Sigmoid colon (tissue), 7 donors: ENCODE measurements at places on chromosomes 11 and 22. TPM values are rescaled to one million over a fixed set of nuclear protein-coding genes. Genes with fewer than 3 reads are reported as not detected.

The NLRP14 gene
- 0.01 TPM for polyA plus RNA-seq

The C11orf91 gene
- polyA plus RNA-seq: not detected

DNA sequence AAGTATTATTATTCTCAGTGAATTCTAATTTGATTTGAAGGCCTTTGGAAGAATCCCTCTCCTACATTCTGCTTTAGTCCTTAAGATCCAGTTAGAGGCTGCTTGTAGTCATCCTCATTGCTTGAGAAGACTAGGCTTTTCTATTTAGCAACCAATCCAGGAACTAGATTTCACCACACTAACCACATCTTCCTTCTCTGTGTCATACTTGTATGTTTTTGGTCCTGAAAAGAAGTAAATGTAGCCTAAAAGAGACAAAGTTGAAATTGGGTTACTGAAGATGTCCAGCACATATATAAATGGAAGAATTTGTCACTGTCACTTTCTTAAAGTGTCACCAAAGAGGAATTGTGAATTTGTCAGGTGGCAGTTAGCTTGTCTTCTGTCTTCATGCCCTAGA, 46.6 kb upstream of the MMP7 start:
- no peak for DNase-seq

DNA sequence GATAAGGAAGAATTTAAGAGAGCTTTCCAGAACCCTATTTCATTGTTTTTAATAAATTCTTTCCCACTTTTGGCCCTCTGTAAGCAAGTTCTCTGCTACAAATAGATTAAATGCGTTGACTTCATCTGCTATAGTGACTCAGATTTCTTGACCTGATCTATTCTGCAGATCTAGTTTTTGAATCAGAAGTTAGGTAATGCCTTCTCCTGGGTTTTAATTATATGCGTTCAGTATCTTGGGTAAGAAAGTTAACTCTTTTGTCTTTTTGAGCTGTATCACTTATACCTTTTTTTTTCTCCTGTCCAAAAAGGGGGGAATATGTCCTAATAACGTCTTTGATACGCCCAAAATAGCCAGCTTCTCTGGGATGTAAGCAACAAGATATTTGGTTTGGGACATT, 2.4 kb upstream of the HEPHL1 start:
- DNase-seq: no peak

The CABP7 gene
- polyA plus RNA-seq: 0.47 TPM

The KBTBD4 gene
- 15.9 TPM for polyA plus RNA-seq

DNA sequence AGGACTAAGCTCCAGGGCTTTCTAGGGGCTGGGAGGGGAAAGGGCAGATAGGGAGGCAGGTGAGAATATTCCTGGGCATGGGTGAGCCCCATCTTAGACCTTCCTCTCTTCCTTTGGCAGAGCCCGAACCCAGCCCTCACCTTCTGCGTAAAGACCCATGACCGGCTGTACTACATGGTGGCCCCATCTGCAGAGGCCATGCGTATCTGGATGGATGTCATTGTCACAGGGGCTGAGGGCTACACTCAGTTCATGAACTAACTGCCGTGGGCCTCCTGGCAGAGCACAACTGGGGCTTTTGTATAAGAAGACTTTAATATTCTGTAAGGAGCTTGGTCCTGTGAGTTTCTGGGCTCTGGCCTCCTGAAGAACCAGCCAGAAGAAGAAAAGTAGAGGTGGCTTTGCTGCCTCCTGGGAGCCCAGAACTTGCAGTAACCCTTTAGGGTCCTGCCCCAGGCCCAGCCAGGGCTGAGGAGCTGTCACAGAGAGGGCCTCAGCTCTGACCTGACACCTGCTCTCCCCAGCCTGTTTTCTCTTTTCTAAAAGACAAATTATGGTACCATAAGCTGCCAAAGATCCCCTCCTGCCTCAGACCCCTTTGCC, 22.8 kb downstream of the TREH start:
- no peak for DNase-seq

The SHANK3 gene
- 0.23 TPM for polyA plus RNA-seq

- DNase-seq: no peak
These were observed 139.3 kb upstream of the API5 start for GRCh38 chr11:43172477-43172876.

GRCh38 chr11:31619980-31620379, 110.4 kb downstream of the ELP4 start:
- DNase-seq: no peak

GRCh38 chr11:7869467-7869866, 61.6 kb downstream of the OR10A6 start:
- DNase-seq: no peak

The LDHAL6A gene
- 0.04 TPM for polyA plus RNA-seq

The CCDC179 gene
- not detected for polyA plus RNA-seq

The TYR gene
- not detected for polyA plus RNA-seq

- DNase-seq: no peak
These were observed 213.6 kb downstream of the RAB38 start for GRCh38 chr11:87961606-87962005.

The VSIG10L2 gene
- polyA plus RNA-seq: not detected

DNA sequence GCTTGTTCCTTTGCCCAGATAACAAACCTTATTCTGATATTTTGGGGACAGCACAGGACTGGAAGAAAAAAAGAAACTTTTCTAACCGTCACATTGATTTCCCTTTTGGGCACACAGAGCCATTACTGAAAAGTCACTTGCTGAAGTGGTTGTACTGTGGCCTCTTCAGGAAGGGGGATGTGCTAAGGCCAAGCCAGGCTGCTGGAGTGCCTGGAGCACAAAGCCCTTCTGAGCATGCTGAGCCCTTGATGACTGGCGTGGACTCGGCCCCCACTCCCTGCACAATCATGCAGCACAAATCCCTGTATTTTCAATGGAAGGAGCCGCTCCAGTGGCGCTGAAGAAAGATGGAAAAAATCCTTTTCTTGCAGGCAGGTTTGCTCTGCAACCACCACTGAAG, 164.2 kb downstream of the NTM start:
- no peak for DNase-seq

- DNase-seq: peak; percentile 66
These were observed 16.4 kb downstream of the PRR33 start for GRCh38 chr11:1875093-1875850.

DNA sequence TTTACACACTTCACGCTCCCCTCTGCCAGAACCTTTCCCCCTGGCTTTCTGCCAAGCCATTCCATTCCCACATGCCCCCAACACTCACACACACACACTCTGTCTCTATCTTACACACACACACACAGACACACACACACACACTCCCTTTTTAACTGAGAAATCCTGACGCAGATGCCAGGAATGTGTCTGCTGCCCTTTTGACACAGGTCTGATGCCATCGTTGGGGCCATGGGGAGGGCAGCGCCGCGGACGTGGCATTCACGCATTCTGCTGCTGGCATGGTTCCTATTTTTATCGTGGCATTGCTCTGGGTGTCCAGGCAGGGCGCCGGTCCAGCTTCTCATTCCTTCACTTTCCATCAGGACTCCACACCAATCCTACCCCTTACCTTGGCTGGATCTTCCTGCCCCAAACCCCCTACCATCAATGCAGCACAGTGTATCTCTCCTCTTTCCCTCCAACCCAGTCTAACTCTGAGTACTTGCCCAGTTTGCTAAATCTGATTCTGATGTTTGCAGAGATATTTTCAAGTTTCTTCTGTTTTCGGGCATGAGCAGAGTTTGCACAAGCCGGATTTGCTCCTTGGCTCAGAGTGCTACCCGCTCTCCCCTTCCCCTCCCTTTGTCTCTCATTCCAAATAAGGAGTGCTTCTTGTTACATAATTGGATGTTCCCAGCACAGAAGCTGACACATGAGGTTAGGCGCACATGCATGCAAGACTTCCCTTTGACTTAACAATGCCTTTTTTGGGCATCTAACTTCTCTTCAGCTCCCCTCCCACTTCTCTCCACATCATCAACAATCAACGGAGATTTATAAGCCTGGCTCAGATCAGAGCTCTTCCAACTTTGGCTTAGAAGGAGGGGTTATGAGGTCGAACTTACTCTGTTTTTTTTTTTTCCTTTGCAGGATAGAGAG, 18.8 kb downstream of the SNX19 start:
- DNase-seq: peak; percentile 96

DNA sequence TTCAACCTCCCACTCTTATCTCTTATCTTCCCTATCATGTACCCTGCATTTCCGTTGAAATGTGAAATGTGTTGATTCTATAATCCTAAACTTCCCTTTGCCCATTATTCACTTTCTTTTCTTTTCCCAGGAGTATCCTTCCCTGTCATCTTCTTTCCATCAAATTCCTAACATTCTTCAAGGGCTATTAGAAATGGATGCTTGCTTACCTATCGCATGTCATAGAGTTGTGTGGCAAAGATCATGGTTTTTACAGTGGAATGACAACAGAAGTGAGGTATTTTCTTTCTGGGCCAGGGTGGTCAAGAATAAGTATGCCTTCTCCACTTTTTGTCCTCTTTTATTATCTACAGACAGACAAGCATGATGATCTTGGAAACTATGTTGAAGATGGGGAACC, 124.4 kb upstream of the SLC5A12 start:
- no peak for DNase-seq

GRCh38 chr11:14892036-14892556, at the start of gene CYP2R1:
TSS of gene CYP2R1 (minus strand) at chr11:14892231. CDS start at chr11:14892205, 26 bp downstream.
- DNase-seq: peak; percentile 97

DNA sequence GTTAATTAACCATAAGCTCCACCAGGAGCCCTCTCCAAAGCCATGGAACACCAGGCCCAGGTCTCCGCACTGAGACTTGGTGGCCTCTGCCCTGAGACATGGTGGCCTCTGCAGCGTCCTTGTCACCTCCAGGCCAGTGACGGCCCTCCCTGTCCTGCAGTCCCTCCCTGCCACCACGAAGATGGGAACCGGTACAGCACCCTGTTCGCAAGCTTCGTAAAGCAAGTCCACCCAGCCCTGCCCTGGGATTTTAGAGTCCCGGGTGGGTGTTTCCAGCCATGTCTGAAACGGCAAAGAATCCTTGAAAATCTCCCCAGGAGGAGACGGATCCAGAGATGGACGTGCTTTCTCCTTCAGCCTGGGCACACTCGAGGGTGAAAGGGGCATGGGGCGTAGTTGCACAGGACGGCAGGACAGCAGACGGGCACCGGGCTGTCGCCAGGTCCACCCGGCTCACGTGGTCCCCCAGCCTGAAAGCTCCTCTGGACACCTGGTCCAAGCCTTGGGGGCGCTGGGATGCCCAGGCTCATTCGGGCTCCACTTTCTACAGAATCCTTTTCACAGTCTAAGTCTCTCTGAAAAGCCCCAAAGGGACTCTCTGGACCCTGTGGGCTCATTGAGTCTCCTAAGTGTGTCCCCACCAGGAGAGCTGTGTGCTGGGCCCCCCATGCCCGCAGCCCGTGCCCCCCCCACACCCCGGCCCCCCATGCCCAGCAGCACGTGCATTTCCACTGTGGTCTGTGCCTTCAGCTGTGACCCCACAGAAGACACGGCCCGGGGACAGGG, 456.2 kb downstream of the BRD1 start:
- DNase-seq: no peak

- no peak for DNase-seq
These were observed 21.0 kb upstream of the ANO1 start for GRCh38 chr11:70057080-70057479.

- DNase-seq: no peak
These were observed 1.4 kb upstream of the VWA5A start for GRCh38 chr11:124113890-124114289.

The NAV2 gene
- 9.6 TPM for polyA plus RNA-seq

DNA sequence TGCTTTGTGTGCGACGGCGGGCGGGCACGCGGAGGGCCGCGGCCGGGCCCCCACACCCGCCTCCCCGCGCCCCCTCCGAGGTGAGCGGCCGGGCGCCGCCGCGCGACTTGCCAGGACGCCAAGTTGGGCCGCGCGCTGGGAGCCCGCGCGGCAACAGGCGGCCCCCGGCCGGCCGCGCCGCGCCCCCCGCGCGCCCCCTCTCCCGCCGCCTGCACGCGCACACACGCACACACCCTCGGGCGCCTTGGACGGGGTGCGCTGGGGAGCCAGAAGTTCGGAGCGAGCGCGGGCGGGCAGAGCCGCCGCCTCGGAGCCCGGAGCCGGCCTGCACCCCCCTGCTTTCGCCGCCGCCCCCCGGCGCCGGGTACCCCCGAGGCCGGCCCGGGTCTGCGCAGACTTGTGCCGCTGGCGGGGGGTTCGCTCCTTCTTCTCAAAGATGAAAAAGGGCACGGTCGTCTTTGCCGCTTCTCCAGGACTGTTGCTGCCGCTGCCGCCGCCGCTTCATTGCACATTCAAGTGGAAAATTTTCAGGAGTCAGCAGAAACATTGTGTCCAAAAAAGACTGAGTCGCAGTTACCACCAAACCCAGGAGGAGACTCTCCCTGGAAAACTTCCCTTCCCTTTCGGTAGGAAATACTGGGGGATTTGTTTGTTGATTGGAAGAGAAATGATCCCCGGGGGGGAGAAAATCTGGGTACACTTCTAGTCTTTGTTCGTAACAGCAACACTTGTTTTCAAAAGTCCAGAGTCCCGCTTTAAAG, 895 bp downstream of the TEAD1 start:
- peak; percentile 79 for DNase-seq

The INSC gene
- polyA plus RNA-seq: 1.4 TPM

DNA sequence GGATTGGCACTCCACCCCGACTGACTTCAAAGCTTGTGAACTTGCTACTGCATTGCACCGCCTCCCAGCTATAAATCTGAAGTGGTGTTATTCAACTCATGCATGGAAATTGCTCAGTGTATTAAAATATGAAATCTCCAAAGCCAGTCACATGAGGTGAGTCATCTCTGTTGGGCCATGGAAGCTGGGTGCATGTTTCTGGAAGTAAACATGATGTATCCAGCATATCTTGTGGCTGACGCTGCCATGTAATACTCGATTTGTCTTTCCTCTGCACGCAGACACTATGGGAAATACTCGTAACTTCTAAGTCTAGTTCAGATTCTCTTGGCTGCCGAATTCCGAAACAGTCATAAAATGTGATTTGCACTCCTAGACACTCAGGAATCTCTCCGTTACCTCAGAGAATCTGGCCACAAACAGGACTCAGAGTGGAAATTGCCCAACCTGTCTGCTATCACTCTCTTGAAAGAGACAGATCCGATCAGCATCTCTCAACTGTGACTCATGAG, 154.9 kb upstream of the MPPED2 start:
- DNase-seq: no peak

The PHOX2A gene
- polyA plus RNA-seq: not detected

The HPS5 gene
- 9.7 TPM for polyA plus RNA-seq

DNA sequence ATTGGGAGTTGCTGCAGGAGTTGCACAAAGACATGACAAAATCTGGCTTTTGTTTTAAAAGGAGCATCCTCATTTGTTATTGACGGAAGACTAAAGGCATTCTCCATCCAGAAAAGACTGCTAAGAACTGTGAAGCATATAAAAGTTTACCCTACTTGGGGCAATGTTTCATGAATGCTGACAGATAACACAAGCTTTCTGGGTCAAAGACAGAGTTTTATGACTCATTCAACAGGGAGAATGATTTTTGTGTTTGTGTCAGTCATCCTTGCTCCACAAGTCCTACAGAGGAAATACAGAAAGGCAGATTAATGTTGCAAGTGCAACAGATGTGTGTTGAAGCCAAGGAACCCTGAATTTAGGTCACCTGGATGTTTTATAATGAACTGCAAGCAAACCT, 2.5 kb downstream of the GLYATL1 start:
- DNase-seq: no peak

- DNase-seq: no peak
These were observed 20.5 kb upstream of the RBFOX2 start for GRCh38 chr22:36048911-36049677.

The CBLIF gene
- polyA plus RNA-seq: not detected
